Lung (tissue), 17 donors: ENCODE measurements at places on chromosomes 7 and 10.
A peak's percentile ranks its signal among the peaks of the same experiment; 100 is the strongest.

DNA sequence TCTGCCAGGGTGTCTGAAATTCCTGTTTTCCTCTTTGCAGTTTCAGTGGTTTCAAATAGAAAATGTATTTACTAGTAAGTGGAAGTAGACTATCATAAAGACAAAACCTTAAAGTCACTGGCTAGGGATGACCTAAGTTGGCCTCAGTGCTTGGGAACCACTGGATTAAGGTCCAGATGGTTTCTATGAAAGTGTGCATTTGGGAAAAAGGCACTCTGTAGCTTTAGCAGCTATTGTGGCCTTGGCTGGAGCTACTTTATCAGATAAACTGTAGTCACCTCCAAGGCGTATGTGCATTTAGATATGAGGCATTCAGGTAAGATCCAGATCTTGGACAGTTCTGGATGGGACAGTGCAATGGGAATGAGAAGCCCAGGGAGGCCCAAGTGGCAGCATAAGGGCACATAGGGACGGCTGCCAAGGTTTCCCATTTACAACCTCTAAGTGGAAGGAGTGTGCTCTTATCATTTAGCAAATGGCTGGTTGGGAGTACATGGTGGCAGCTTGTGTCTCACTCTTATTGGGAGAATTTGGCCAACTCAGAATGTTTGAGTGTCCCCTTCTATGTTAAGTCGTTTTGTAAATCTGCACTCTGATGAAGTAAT is 185.6 kb downstream of the LRMDA start:
- DNase-seq = no peak

DNA sequence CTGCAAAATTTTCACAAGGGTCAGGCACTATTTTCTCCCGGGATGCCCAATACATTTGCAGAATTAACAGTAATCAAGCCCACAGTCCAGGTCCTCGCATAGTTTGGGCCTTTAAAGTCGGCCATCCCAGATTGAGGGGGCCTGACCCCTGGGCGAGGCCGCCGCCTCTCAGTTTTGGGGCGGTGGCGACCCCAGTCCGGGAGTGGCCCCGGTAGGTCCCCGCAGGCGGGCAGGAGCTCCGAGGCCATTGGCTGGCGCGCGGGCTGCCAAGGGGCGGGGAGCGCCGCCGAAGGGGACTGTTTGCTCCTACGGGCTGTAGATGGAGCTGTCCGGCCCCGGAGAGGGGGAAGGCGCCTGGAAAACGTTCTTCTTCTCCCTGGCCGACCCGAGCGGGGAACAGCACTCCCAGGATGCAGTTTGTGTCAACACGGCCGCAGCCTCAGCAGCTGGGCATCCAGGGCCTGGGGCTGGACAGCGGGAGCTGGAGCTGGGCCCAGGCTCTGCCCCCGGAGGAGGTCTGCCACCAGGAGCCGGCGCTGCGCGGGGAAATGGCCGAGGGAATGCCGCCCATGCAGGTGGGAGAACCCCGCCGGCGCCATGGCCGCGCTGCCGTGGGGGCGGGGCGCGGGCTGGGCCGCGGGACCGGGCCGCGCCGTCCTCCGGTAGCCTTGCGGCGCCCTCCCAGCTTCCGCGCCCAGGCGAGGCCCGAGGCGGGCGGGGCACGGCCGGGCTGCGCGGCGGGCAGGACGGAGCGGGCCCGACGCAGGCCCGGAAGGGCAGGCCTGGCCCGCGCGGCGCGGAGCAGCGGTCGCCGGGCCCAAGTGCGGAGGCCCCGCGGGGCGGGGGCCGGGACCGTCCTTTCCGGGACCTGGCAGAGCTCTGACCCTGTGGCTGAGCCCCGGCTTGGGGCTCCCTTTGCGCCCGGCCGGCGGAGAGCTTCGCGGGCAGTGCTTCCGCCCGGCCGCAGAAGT is at the start of gene ZNF282:
Gene ZNF282 (plus strand): TSS at position 367 of the 971 bp plus-strand sequence. CDS start 44 bp downstream, at position 411.
- DNase-seq = peak; percentile 93

GRCh38 chr7:130415006-130415405 is 25.8 kb downstream of the CEP41 start:
- DNase-seq = no peak

GRCh38 chr10:1272079-1272776 is 216.0 kb downstream of the WDR37 start:
- DNase-seq = no peak

DNA sequence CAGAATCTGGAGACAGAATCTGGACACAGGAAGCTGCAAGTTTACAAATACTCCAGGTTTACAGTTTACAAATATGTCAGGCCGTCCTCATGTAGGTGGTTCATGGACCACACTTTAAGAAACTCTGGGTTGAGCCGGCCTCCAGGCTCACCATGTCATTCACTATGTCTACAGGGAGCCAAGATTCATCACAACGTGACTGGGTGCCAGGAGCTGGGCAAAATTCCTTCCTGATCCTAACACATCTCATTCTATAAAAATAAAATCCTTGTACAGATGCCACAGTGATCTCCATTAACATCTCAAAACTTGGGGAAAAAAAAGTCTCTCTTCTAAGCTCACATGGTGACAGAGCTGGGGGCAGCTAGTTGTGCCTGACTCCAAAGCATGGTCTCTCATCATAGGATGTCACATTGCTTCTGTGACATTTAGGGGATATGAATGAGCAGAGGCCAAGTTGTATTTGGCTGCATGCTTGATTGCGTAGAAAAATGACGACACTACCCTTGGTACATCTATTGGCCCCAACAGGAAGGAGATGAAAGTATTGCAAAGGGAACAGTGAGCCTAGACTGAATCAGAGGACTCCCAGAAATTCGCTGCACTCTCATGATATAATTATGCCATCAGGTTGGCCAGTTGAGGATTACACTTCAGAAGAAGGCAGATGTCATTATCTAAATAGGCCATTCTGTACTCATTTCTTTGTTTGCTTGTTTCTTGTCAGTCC is 35.9 kb downstream of the MTURN start:
- no peak for DNase-seq
